Pancreas (tissue), 10 donors: ENCODE measurements at places on chromosomes 5 and 9. TPM values are rescaled to one million over a fixed set of nuclear protein-coding genes. Genes with fewer than 3 reads are reported as not detected.

DNA sequence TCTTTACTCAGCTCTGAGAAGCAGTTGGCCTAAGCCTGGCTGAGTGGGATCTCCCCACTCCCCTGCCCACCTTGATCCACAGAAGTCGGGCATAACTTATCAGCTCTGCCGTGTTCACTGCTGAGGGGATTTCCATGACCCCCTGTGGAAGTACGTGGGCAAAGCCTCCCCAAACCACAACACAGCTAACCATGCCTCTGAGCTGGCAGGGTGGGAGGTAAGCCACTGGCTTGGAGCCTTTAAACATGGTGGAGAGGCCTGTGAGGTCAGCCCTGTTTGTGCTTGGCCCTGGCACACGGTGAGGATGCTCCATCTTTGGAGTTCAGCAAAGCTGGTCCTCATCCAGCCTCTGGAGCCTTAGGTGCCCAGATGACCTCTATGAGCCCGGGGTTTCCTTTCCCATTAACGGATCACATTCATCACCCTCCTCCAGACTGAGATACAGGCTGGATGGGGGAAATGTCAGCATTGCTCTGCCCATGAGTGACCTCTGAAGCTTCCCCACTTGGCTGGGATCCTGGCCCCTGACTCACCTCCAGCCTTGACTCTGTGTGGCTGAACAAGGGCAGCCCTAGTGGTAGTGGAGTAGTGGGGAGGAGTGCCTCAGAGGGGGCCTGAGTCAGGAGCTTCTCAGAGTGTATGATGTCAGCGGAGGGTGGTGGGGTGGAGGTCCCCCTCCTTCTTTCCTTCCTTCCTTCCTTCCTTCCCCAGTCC, 6.2 kb downstream of the PDLIM4 start:
- DNase-seq, result no peak

- no peak for DNase-seq
These were observed 158.5 kb downstream of the TRPM6 start for GRCh38 chr9:74729136-74729695.

DNA sequence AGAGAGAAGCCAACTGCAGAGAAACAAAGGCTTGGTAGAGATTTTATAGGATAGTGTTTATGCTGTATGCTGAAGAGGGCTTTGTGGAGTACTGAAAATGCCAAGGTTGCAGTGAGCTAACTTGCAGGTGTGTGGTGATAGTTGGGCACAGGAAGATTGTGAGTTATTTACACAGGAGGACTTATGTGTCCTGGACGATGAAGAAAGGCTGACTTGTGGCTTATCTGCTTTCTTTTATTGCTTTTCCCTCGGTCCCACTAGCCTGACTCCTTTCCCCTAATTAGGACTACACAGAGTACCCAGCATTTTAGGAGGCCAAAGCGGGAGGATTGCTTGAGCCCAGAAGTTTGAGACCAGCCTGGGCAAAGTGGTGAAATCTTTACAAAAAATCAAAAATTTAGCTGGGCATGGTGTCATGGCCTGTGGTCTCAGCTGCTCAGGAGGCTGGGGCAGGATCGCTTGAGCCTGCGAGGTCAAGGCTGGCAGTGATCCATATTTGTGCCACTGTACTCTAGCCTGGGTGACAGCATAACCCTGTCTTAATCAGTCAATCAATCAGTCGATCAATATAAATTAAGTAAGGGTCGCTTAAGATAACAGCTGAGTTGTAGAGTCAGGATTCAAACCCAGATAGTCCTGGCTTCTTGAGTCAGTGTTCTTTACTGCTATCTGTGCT, 61.9 kb downstream of the UBE2R2 start:
- DNase-seq, result no peak

GRCh38 chr5:1521671-1522600, 1.8 kb downstream of the LPCAT1 start:
- no peak for DNase-seq

GRCh38 chr5:9239071-9239470, 306.8 kb downstream of the SEMA5A start:
- no peak for DNase-seq

DNA sequence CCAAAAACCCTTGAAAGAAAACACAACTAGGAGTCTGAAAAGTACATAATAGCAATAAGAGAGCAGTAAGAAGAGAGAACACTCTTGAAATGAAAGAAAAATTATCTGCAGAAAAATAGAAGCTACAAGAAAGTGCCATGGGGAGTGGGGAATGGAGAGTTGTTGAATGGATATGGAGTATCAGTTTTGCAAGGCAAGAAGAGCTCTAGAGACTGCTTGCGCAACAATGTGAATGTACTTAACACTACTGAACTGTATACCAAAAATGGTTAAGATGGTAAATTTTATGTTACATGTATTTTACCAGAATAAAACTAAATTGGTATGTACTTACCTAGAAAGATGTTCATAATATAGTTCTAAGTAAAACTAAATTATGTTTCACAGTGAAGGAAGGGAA, 54.8 kb upstream of the RASGRF2 start:
- DNase-seq, result no peak

GRCh38 chr9:3241290-3241689, 284.5 kb downstream of the RFX3 start:
- no peak for DNase-seq

DNA sequence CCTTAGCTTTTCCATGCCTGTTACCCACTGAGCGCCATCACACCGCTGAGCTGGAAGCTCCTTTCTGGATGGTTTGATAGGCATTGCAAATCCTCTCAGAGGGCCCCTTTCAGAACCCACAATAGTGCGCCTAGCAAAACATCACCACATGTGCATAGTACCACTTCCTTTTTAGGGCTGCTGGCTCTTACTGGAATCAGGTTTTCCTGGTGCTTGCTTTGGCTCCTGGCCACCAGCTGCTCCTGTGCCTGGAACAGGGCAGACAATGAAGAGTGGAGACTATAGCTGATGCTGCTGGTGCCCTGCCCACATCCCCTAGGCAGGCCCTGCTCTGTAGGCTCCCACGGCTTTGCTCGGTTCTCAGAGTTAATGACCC, 163.6 kb upstream of the SEMA6A start:
- no peak for DNase-seq

DNA sequence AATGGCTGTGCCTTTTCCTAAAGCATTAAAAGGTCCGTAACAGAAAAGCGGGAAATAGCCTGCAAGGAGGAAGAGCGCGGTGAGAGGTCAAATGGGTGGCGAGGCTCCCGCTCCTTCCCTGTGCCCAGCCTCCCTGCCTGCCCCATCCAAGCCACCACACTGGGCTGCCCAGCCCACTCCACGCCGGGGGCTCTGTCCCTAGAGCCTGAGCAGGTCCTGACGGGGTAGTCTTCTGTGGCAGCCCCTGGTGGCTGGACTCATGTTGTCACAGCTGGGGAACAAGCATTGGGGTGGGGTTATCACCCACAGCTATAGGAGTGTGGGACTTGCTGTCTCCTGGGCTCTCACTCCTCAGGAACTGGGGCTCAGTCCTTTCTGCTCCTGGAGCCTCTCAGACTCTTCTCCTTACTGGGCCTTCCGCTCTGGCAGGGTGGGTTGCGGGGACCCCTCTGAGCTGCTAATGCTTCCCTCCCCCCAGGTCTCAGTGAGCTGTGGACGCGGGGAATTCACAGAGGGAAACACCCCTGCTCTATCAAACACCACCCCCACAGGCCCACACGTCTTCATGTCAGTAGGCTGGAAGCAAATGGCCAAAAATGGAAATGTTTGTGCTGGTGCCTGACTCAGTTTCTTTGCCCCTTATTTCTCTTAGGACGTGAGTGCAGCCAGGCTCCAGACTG, 152.4 kb upstream of the PHYKPL start:
- DNase-seq, result no peak

DNA sequence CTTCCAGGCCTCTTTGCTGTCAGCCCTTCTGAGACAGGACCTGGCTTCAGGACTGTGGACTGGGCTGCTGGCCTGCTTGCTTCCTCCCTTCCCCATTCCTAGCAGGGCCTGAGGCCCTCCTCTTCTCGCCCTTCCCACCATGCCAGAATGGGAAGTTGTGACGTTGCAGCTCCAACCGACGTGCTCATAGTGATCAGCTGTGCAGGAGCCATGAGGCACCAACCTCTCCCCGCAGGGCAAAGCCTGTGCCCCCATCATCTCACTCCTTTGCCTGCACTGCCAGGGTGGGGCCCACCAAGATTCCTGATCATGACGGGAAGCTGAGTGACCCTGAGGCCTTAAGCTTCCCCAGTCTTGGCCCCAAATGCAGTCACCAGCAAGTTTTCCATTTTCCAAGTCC, 45.1 kb upstream of the GARNL3 start:
- DNase-seq, result no peak

GRCh38 chr5:58127255-58128220, 332.3 kb downstream of the PLK2 start:
- no peak for DNase-seq

DNA sequence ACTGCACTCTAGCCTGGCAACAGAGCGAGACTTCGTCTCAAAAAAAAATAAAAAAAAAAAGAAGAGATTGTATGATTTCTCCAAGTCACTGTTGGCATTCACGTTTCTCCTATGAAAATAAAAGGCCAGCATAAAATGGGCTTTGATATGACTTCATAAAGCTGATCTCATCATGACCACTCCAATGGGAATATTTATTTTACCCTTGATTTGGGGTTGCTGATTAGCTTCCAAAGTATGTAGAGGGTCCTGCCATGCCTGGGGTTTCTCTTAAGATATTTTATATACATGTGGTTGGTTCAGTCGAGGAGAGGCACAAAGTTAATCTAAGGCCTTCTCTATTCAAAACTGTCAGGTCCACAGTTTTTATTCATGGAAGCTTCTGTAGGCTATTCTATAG, 247.0 kb upstream of the TNC start:
- DNase-seq, result no peak

DNA sequence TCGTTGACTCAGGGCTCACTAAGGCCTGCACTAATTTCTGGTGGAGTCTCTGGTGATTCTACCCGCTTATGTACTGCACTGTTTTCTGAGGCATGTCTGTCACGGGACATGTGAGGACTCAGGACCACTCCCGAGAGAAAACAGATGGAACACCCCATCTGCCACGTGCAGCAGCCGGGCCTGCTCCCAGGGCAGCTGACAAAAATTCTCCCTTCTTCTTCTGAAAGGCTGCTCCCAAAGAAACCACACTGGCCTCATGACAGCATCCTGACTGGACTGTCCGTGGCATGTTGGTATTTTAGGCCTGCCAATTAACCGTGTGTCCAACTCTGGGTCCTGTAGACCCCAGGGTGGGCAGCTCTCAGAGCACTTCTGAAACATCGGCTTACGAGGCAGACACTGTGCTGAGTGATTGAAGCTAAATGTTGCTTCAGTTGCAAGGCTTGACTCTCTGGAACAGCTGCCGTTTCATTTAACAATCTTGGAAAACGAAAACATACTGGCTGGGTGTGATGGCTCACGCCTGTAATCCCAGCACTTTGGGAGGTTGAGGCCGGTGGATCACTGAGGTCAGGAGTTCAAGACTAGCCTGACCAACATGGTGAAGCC, 39.0 kb downstream of the FAM240B start:
- no peak for DNase-seq

GRCh38 chr9:129174102-129174723, 3.8 kb downstream of the IER5L start:
- peak; percentile 95 for DNase-seq

- DNase-seq, result no peak
These were observed 173.0 kb downstream of the MAST4 start for GRCh38 chr5:66769030-66769733.

GRCh38 chr9:114000063-114000454, 78.0 kb downstream of the AMBP start:
- DNase-seq, result no peak

GRCh38 chr9:127166651-127167524, 44.5 kb upstream of the ANGPTL2 start:
- DNase-seq, result peak; percentile 35

- no peak for DNase-seq
These were observed 25.7 kb upstream of the IL9 start for GRCh38 chr5:135921388-135921787.

DNA sequence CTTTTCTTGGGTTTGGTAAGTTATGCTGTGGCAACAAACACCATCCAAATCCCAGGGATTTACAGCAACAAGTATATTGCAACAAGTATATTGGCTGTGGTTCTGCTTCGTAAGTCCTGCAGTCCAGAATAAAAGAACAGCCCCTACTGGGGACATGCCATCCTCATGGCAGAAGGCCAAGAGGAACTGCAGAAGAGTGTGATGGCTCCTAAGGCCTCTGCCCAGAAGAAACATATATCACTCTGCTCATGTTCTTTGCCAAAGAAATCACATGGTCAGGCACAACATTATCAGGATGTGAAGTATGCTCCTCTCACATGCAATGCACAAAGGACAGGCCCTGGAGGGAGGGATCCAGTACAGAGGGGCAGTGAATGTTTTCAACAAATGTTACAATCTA, 159.6 kb upstream of the TAS2R1 start:
- DNase-seq, result no peak

- no peak for DNase-seq
These were observed 431.9 kb downstream of the ANXA1 start for GRCh38 chr9:73583576-73583975.

- DNase-seq, result no peak
These were observed 26.1 kb upstream of the LARP1 start for GRCh38 chr5:154728939-154729588.

DNA sequence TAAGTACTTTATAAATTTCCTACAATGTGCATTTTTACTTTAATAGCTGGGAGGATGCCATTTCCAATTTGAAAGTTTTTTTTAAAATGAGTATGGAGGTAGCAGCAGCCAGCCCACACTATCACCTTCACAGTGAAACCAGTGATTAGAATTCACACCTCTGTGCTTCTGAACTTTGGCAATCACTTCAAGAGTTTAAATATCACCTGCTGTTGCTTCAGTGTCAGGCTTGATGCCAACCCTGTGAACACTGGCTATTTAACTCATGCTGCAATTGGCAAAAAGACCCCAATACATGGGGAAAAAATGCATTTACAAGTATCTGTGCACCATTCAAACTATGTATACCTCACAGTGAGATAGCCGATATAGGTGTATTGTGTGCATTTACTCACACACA, 57.4 kb downstream of the CDK5RAP2 start:
- no peak for DNase-seq

The TXNDC8 gene
- total RNA-seq, result not detected

The MTMR12 gene
- total RNA-seq, result 32.3 TPM

The PFN3 gene
- not detected for total RNA-seq

The LCN2 gene
- 158 TPM for total RNA-seq

The NIM1K gene
- total RNA-seq, result 0.26 TPM

The TRPM6 gene
- total RNA-seq, result 0.59 TPM

The SNCAIP gene
- total RNA-seq, result 0.26 TPM

The COL15A1 gene
- 30.9 TPM for total RNA-seq
